OCI-LY7 (cell line): ENCODE measurements at places on chromosomes 13 and 19. TPM values are rescaled to one million over a fixed set of nuclear protein-coding genes. Genes with fewer than 3 reads are reported as not detected.

DNA sequence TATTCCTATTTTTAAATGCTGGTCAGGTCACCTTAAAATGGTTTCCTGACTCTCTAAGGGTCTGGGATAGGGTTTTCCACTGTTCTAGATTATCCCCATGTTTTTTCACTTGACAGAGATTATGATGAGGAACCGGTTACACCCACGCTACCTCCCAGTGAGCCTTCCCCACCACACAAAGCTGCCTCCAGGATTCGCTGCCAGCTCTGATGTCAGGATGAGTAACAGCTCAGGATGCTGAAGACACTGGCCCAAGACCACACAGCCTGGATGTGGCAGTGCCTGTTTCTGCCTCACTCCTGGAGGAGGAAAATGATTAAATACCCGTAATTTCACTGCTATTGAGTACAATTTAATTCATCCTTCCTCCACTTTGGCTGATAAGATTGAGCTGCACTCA lies 22.9 kb downstream of the ZNF114 start:
- no peak for DNase-seq

GRCh38 chr13:59538512-59538911 lies 625.2 kb downstream of the DIAPH3 start:
- no peak for DNase-seq

- peak; percentile 40 for DNase-seq
These were observed 514 bp downstream of the PRKACA start for GRCh38 chr19:14116918-14117578.

The MCEMP1 gene
- total RNA-seq = not detected in 2 replicates

GRCh38 chr13:26946684-26947343 lies 186.2 kb upstream of the GPR12 start:
- DNase-seq = peak; percentile 65

The GPR12 gene
- total RNA-seq = not detected in 2 replicates

The CA11 gene
- total RNA-seq = 4.6 and 10.8 TPM in 2 replicates

- no peak for DNase-seq
These were observed 3.3 kb downstream of the ISYNA1 start for GRCh38 chr19:18434411-18435175.
